ENCODE measurements at places on chromosomes 11 and 22.

GRCh38 chr11:120068114-120068573, 69.8 kb downstream of the TRIM29 start:
- DNase-seq = no peak

GRCh38 chr11:79269611-79270307, 171.1 kb downstream of the TENM4 start:
- DNase-seq = no peak

DNA sequence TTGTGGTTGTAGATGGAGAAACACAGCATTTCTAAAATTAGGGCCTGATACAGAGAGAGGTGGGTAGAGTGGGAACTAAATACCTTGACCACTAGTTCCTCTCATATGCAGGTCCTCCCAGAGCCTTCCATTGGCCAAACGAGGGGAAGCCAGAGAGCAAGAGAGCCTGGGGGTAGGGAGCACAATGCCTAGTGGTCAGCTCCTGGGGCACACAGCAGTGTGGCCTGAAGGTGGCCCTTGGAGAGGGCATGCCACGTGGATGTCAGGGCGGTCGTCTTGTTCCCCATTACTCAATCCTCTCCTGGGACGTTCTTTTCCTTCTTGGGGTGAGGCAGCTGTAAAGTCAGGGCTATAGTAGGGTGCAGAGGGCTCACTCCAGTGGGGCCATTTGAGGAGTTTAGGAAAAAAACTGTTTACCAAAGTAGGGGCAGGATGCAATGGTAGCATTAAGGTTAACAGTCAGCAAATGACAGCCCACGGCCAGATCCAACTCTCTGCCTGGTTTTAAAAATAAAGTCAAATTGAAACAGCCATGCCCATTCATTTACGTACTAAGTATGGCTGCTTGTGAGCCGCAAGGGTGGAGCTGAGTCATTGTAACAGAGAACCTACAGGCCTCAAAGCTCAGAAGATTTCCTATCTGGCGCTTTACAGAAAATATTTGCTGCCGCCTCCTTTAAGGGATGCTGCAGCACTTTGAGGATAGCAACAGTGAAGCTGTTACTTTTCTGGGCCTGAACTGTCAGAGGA, 7.6 kb downstream of the MYO18B start:
- no peak for DNase-seq

DNA sequence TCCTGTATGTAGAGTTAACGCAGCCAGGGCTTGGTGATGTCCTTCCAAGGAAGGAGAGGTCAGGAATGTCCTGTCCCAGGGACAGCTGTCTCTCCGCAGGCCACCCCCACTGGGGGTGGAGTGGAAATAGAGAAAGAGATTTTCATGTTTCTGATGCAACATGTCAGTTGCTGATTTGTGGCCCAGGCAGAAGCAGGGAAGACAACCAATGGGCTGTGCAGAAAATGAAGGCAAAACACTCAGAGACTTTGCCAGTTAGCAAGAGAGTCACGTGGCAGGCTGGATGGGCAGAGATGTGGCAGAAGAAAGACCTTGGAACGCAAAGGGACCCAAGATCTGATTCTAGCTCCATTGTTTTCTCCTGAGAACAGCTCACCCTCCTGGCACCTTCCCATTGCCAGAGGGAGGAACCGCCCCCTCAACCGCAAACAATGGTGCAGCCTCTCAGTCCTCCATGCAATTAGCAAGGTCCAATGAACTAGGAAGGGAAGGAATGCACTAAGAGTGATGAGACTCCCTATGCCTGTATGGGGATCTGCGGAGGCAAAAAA, 71.0 kb downstream of the SYN3 start:
- no peak for DNase-seq

GRCh38 chr11:79432138-79432537, 8.7 kb downstream of the TENM4 start:
- no peak for DNase-seq

All from NCI-H1436 treated with DMSO at 0.1 percent for 48 hours (cell line).